ENCODE measurements at places on chromosomes 12 and 14. TPM values are rescaled to one million over a fixed set of nuclear protein-coding genes. Genes with fewer than 3 reads are reported as not detected.

GRCh38 chr12:12236896-12237295, 29.9 kb downstream of the LRP6 start:
- no peaks in the 10 kb centered on the region for H3K36me3 ChIP-seq
- no peak overlapping the region for H3K27ac ChIP-seq
- no peaks in the 10 kb centered on the region for H3K27me3 ChIP-seq
- peaks cover 11% of the 10 kb centered on the region for H3K4me1 ChIP-seq
- no peak overlapping the region for H3K4me3 ChIP-seq

DNA sequence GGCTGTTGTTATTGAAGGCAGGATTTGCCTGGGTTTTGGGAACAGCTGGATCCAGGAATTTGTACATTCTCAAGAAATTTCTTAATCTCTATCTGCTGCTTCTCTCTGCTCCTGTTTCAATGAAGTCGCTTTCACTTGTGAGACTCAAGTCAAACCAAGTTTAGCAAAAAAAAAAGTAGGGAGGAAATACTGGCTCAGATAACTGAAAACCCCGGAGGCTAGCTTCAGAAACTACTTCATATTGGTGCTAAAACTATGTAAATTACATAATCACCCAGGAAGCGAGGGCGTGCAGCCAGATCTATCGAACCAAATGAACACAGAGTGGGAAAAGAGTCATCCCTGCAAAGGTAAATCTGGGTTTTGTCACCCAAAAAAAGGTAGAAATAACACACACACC, 68.3 kb upstream of the FICD start:
- peak; percentile 19 for DNase-seq
- peaks cover 2% of the 10 kb centered on the region for H3K27me3 ChIP-seq
- H3K27ac ChIP-seq = no peak overlapping the region

- H3K27ac ChIP-seq = no peak overlapping the region
- no peaks in the 10 kb centered on the region for H3K27me3 ChIP-seq
- no peak overlapping the region for H3K4me3 ChIP-seq
- no peaks in the 10 kb centered on the region for H3K4me1 ChIP-seq
- no peak for DNase-seq
Measured at GRCh38 chr12:115882936-115883335, 394.6 kb downstream of the MED13L start.

- no peak overlapping the region for H3K27ac ChIP-seq
- H3K4me1 ChIP-seq = peaks cover 16% of the 10 kb centered on the region
- no peak for DNase-seq
- H3K27me3 ChIP-seq = no peaks in the 10 kb centered on the region
- no peak overlapping the region for H3K4me3 ChIP-seq
Measured at GRCh38 chr12:43763769-43764168, 5.0 kb downstream of the IRAK4 start.

DNA sequence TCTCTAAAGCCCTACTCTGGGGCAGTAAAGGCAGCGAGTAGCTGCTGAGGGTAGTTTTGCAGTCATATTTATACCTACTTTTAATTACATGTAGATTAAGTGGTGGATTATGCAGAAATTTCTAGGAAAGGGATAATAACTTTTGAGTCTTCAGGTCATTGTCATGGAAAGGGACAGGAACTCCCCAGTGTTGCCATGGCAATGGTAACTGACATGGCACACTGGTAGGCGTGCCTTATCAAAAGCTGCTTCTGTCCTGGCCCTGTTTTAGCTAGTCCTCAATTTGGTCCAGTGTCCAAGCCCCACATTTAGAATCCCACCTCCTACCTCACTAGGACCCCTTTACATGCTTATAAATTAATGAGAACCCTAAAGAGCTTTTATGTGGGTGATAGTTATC, 303.1 kb downstream of the VRK1 start:
- no peaks in the 10 kb centered on the region for H3K4me1 ChIP-seq
- no peak overlapping the region for H3K27ac ChIP-seq
- no peak for DNase-seq
- no peak overlapping the region for H3K4me3 ChIP-seq
- no peaks in the 10 kb centered on the region for H3K36me3 ChIP-seq
- no peaks in the 10 kb centered on the region for H3K27me3 ChIP-seq

GRCh38 chr14:52948039-52948438, 2.8 kb downstream of the FERMT2 start:
- peaks cover 17% of the 10 kb centered on the region for H3K36me3 ChIP-seq
- H3K27me3 ChIP-seq = no peaks in the 10 kb centered on the region
- H3K4me3 ChIP-seq = peak overlapping the region; percentile 96
- peak overlapping the region; percentile 3 for H3K27ac ChIP-seq
- peaks cover 32% of the 10 kb centered on the region for H3K4me1 ChIP-seq
- no peak for DNase-seq

GRCh38 chr12:120649442-120650232, 9.2 kb downstream of the CABP1 start:
- no peaks in the 10 kb centered on the region for H3K36me3 ChIP-seq
- H3K4me1 ChIP-seq = peaks cover 6% of the 10 kb centered on the region
- no peak for DNase-seq
- peak overlapping the region; percentile 54 for H3K27ac ChIP-seq
- H3K27me3 ChIP-seq = no peaks in the 10 kb centered on the region
- H3K4me3 ChIP-seq = peak overlapping the region; percentile 54

The HOXC4 gene
- polyA plus RNA-seq = 1.4 TPM

- H3K27ac ChIP-seq = peak within 1 kb of the TSS; percentile 69
- no peaks in the 10 kb centered on the region for H3K27me3 ChIP-seq
- DNase-seq = peak; percentile 40
- peaks cover 29% of the 10 kb centered on the region for H3K4me1 ChIP-seq
- H3K4me3 ChIP-seq = peak within 1 kb of the TSS; percentile 84
Measured at GRCh38 chr14:64971943-64972791, at the start of gene RAB15. Gene RAB15 (minus strand): TSS chr14:64972336. CDS start chr14:64972076, 260 bp downstream.

DNA sequence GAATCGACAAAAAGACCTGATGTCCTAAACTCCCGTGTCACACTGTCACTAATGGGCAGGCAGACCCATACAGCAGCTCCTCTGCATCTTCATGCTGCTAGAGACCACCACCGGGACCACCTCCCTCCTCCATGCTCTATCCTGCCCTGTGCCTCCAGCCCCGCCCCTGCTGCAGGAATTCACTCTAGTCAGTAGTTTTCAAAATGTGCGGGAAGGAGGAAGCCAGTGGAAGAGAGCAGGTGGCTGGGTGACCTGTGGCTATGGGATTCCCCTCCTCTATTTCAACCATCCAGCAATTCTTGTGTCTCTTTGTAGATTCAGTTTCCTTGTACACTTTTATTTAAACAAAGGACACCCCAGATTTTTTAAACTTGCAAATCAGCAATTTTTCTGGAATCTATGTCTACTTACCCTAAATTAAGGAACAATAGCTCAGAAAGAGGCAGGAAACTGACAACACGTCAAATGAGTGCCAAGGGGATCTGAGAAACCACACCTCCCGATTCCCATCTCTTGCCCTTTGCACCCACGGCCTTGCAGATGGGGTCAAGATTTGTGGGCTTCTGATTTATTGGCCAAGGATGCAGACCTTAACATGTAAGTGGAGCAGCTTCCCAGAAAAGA, 20.4 kb upstream of the MAP1LC3B2 start:
- no peak overlapping the region for H3K27ac ChIP-seq
- no peaks in the 10 kb centered on the region for H3K36me3 ChIP-seq
- no peaks in the 10 kb centered on the region for H3K27me3 ChIP-seq
- no peak for DNase-seq

DNA sequence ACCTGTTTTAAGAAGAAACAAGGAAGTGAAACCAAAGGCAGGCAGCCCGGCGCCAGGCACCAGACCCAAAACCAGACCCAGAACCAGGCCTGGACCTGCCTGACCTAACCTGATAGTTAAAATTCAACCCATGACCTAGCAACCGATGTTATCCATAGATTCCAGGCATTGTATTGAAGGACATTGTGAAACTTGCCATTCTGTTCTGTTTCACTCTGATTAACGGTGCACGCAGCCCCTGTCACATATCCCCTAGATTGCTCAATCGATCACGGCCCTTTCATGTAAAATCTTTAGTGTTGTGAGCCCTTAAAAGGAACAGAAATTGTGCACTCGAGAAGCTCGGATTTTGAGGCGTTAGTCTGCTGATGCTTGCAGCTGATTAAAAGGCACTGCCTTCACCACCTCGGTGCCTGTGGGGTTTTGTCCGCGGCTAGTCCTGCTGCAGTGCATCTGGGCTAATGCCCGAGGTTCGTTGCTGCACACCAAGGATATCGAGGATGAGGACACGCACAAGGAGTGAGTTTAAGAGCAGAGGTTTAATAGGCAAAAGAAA, 262.5 kb upstream of the TMEM132C start:
- no peaks in the 10 kb centered on the region for H3K36me3 ChIP-seq
- DNase-seq = no peak
- H3K4me3 ChIP-seq = no peak overlapping the region
- no peaks in the 10 kb centered on the region for H3K4me1 ChIP-seq
- no peak overlapping the region for H3K27ac ChIP-seq

DNA sequence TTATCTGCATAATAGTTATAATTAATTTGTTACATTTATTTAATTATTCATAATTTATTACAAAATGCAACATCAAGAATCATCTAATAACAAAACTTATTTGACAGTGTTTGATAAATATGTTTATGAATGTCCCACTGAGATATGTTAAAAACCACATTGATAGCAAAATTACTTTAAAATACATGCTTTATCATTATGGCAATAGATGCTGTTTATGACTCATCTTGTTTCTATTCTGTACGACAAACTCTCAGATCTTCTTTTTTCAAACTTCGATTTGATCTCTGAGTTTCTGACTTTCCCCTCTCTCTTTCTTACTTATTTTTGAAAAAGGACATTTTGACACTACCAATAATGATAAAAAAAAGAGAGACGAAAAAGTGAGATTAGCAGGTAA, 56.8 kb upstream of the LRRK2 start:
- no peaks in the 10 kb centered on the region for H3K27me3 ChIP-seq
- H3K4me3 ChIP-seq = no peak overlapping the region
- no peak for DNase-seq
- no peak overlapping the region for H3K27ac ChIP-seq

GRCh38 chr12:124147575-124147974, 147.3 kb upstream of the RFLNA start:
- H3K4me1 ChIP-seq = no peaks in the 10 kb centered on the region
- DNase-seq = no peak
- no peak overlapping the region for H3K4me3 ChIP-seq
- no peak overlapping the region for H3K27ac ChIP-seq

The KERA gene
- polyA plus RNA-seq = not detected

GRCh38 chr12:83378186-83378727, 691.6 kb downstream of the TMTC2 start:
- H3K4me1 ChIP-seq = no peaks in the 10 kb centered on the region
- H3K27ac ChIP-seq = no peak overlapping the region
- no peaks in the 10 kb centered on the region for H3K36me3 ChIP-seq
- no peak for DNase-seq
- H3K4me3 ChIP-seq = no peak overlapping the region

DNA sequence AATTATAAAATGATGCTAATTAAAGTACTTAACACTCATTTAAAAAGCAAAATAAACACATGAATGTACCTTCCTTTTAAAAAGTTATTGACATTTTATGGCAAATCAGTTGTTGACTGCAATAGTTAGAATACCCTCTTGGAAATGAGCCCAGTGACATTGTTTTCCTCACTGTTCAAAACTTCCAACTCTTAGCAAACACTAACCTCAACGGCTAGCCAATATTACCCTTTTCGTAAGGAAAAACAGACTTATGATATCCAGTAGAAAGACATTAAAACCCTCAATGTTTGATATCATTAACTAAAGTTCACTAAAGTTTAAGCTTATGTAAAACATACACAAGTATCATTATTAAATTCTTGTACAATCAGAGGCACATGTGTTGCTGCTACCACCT, 83.6 kb downstream of the EPS8 start:
- peaks cover 6% of the 10 kb centered on the region for H3K4me1 ChIP-seq
- no peak for DNase-seq
- H3K4me3 ChIP-seq = no peak overlapping the region
- H3K27ac ChIP-seq = no peak overlapping the region

The CNTN1 gene
- 0.13 TPM for polyA plus RNA-seq

The NKX2-8 gene
- not detected for polyA plus RNA-seq

The RTN1 gene
- 1.7 TPM for polyA plus RNA-seq

The SMIM41 gene
- polyA plus RNA-seq = not detected

The KCNC2 gene
- polyA plus RNA-seq = not detected

DNA sequence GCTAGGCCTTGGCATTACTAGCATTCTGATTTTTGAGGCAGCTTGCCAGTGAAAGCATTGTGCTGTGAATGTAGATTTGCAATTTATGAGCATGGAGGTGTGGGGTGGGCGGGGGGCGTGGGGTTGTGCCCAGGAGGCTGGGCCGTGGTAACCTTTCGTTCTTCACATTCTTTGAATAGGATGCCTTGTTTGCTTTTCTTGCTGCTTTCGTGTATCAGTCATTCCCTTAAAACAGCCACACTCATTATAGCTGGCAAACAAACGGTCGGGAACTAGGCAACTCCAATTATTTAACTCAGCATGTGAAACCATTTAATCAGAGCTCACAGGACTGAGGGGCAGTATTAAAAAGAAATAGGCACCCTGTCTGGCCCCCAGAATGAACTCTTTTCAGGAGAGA, 115.9 kb upstream of the PELI2 start:
- DNase-seq = no peak
- H3K27ac ChIP-seq = no peak overlapping the region
- no peaks in the 10 kb centered on the region for H3K27me3 ChIP-seq
- H3K36me3 ChIP-seq = no peaks in the 10 kb centered on the region

DNA sequence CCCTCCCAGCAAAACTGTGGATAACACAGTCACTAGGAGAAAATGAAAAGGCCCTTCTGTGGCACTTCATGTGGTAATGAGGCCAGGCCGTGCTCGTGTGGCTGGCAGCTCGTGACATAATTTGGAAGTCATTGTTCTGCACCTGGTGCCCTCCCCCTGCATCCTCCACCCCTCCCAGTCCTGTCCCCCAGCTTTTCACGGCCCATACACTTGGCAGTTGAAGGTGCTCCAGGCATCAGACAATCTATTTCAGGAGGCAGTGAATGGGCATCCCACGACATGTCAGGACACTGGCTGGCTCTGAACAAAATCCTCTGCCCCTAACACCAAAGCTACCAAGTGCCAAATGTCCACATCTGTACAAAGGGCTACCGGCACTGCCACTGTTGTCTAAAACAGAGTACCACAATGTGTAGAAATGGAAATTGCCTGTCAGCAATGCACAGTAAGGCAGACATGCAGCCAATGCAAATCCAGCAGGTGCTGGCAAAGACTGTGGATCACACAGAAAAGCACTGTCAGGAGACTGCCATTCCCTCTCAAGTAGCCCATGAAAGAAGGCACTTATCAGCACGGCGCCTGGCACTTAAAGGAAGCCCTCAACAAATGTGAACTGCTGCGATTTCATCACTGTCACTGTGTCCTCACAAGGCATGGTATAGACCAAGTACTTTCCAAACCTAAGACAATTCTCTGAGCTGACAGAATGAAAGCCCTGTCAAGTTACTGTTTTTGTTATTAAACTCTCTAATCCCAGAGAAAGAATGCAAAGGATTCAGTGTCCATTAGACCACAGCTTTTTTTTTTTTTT, 39.1 kb downstream of the CORO1C start:
- H3K4me3 ChIP-seq = peak overlapping the region; percentile 55
